Ascending aorta (tissue), 2 donors: ENCODE measurements at places on chromosomes 4 and X.

DNA sequence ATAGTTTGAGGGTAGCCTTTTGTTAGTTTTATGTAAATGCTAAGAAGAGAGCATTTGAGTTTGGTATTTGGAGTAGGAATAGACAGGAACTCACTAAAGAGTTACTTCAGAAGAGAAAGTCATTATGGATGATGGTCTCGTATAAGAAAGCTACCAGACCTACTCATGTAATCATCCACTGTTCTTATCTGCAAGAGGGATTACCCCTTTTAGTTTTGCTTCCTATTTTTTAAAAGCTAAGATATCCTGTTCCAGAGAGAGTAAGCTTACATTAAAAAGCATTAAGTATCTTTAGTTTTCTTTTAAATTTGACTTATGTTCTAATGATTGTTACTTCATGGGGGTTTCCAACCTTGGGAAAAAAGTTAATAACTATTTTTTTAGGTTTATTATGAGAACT, 12.5 kb upstream of the ART3 start:
- DNase-seq = no peak

- no peak for DNase-seq
Measured at GRCh38 chr4:4271912-4272311, 18.0 kb downstream of the LYAR start.

DNA sequence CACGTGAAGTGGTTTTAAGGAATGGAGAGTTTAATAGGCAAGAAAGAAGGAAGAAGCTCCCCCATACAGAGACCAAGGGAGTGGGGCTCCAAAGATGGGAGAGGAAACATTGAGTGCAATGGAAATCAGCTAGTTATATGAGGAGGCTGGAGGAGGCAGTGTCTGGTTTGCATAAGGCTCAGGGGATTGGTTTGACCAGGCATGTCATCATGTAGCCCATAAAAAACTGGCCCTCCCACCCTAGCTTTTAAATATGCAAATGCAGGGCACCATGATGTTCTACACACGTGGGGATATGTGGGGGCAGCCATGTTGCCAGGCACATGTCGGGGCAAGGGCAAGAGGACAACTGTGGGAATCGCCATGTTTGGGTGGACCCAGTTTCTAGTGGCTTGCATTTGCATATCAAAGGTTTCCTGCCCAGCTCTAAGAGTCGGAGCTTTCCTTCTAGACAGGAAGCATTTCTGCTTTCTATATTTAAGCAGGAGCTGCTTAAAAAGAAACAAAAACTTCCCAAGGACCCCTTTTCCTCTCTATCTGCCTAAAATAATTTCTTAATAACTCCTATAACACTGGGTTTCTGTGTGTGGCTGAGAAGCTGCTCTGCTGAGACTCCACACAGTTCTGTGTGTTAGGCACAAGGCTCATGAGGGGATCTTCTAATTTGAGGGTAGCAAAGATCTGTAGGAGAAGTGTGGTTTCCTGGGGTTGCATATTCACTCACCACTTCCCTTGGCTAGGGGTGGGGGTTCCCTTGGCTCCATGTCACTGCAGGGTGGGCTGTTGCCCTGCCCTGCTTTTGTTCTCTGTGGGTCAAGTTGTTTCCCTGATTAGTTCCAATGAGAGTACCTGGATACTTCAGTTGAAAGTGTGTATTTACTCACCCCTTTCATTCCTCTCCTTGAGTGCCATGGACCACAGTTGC, 113.5 kb downstream of the VSIG4 start:
- no peak for DNase-seq

- no peak for DNase-seq
Measured at GRCh38 chrX:7220121-7220520, 72.2 kb upstream of the PUDP start.

DNA sequence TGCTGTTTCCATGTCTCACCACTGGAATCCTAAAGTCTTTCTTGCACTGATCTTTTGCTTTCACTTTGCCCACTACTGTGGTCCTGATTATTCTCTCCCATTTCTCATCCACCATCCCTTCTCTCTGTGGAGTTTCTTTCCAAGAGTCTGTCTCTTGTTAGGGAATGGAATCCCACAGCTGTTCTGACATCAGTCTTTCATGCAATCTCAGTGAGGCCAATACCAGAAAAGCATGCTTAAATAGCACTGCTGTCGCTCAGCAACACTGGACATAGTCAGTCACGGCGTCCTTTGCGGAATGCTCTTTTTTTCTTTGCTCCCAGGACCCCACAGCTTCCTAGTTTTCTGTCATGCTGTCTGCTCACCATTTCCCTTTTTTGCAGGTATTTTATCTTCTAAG, 20.1 kb downstream of the SLITRK4 start:
- DNase-seq = no peak

DNA sequence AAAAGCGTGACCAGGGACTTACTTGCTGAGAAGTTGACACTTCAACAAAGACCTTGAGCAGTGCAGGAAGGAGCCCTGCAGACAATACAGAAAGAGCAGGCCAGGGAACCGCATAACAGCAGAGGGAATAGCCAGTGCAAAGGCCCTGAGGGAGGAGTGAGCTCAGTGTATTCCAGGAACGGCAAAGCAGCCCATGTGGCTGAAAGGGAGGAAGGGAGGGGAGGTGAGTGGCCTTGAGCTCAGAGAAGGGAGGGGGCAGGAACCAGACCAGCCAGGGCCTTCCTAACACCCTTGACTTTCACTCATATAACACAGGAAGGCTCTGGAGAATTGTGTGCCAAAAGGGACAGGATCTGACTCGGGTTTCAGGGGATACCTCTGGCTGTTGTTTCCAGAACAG, 112.2 kb downstream of the BCOR start:
- no peak for DNase-seq

GRCh38 chr4:156437666-156438065, 484.0 kb upstream of the CTSO start:
- DNase-seq = no peak

- no peak for DNase-seq
Measured at GRCh38 chr4:155999725-156000124, 46.1 kb upstream of the CTSO start.

DNA sequence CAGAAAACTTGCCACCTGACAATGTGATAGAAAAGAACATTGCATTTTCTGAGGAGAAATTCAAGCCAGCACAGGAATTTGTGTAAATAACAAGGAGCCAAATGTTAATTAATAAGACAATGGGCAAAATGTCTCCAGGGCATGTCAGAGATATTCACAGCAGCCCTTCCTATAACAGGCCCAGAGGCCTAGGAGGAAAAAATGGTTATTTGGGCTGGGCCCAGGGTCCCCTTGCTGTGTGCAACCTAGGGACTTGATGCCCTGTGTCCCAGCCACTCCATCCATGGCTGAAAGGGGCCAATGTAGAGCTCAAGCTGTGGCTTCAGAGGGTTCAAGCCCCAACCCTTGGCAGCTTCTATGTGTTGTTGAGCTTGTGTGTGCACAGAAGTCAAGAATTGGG, 55.5 kb upstream of the GABRG1 start:
- no peak for DNase-seq

DNA sequence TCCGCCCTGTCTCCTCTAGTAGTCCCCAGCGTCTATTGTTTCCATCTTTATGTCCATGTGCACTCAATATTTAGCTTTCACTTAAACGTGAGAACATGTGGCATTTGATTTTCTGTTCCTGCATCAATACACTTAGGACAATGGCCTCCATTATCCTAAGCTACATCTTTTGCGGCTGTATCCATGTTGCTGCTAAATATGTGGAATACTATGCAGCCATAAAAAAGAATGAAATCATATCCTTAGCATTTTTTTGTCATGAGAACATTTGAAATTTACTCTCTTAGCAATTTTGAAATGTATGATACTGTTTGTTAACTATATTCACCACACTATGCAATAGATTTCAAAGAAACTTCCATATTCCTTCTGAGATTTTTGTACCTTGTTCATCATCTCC, 19.8 kb upstream of the CD38 start:
- no peak for DNase-seq

GRCh38 chr4:24713604-24714003, 81.8 kb upstream of the SOD3 start:
- DNase-seq = no peak

DNA sequence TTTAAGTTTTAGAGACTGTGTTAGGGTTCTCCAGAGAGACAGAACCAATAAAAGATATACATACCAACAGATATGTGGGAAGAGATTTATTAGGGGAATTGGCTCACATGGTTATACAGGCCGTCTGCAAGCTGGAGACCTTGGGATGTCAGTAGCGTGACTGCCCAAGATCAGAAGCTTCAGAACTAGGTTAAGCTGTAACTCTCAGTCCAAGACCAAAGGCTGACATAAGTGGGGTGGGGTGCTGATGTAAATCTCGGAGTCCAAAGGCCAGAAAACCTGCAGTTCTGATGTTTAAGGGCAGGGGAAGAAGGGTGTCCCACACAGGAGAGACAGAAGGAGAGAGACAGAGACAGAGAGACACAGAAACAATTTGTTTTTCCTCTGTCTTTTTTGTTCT, 10.5 kb downstream of the CLDN34 start:
- DNase-seq = no peak

DNA sequence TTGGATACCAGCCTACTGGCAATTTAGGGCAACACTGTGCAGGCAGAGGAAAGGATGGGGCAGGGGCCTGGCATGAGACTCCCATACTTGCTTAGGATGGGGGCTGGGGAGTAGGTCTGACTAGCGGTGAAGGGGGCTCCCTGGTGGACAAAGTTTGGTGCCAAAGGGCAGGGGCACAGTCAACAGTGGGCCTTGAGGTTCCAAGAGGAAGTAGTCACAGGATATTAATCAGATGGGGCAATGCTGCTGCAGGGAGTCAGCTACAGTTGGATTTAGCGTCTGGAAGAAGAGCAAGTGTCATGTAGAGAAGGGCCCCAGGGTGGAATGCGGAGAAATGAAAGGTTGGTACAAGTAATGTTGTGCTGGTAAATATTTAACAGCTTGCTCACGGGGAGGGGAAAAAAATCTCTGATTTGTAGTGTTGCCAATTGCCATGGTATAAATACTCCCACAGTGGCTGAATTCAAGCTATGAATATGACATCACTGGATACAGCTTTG, 139.4 kb downstream of the PJA1 start:
- no peak for DNase-seq

DNA sequence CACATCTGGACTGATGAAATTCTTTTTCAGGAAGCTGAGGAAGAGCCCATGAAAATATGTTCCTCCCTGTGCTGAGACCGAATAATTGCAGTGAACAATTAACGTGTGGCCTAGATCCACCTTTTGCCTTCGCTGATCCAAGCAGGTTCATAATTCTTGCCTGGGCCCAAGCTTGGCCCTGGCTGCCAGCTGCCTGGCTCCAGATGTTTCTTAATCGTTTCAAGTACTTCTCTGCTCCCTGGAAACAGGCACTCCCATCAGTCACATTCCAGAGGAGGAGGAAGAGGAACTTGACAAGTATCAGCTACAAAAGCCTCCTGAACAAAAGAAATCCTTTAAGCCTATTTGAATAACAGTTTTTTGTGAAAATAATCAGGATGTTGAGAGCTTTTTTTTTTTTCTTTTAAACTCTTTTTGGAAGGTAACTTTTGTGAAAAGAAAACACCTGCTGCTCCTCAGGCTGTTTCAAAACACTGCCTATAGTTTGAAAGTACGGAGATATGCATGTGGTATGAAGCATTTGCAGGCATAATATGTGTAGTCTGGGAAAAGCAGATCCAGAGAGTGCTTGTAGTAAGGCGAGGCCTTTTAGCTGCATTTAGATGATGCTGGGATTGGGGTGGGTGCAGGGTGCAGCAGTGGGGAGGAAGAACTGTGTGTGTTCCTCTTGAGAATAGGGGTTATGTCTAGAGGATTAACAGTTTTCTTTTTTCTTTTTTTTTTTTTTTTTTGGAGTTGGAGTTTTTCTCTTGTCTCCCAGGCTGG, 154.4 kb downstream of the PTTG2 start:
- DNase-seq = no peak

GRCh38 chr4:3708103-3708510, 58.1 kb upstream of the ADRA2C start:
- DNase-seq = peak; percentile 94

DNA sequence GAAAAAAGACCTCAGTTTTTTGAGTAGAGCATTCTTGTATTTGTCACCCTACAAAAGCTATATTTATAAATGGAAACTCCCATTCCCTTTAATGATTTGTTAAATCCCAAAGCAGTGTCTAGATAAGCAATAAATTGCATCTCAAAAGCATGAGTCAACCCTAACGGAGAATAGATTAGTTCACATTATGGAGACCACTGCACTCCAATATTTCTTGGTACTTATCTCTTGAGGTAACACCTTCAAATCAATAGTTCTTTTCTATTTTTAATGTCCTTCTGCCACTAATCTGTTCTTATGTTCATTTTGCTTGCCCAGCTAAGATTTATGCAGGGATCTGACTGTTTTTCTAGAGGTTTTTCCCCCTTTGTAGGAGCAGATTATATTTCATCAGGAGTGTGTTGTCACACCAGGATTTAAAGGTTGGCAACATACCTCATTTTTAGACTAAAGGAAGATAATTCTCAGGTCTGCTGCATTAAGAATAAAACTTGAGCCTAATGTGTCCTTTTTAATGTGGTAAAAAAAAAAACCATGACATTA, 91.4 kb upstream of the ADGRG2 start:
- no peak for DNase-seq

- DNase-seq = no peak
Measured at GRCh38 chr4:93334003-93334402, 494.6 kb upstream of the ATOH1 start.

GRCh38 chr4:27018910-27019309, 158.3 kb downstream of the STIM2 start:
- DNase-seq = no peak

DNA sequence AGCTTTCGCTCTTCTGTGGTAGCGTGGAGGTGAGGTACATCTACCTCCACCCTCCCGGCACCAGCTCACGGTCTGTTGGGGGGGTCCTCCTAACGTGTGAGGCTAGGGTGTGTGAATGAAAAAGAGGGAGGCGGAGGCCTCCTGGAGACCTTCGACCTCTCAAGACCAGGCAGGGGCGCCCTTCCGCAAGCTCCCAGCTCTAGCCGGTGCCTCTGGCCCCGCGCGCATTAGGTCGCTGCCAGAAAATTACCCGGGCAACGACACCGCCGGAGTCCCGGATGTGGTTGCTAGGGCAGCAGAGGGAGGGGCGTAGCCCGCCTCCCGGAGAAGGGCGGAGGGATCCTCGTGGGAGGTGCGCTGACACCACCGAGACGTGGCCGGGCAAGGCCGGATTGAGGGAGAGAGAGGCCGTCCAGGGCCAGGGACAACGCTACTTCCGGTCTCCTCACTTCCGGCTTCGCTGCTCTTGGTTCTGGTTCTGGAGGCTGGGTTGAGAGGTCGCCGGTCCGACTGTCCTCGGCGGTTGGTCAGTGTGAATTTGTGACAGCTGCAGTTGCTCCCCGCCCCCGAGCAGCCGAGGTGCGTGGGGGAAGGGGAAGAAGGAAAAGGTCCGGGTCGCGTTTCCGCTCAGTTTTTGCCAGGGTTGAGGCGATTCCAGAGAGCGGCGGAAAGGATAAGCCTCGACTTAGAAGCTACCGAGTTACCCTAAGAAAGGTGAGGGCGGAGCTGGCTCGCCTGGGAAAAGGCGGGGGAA, at the start of the genes ARFIP1 and TIGD4:
Gene ARFIP1, plus strand, starts transcription at position 442 of the 754 bp plus-strand sequence. CDS start 49,680 bp downstream, outside the sequence.
Gene TIGD4, minus strand, starts transcription at position 218 of the 754 bp plus-strand sequence. CDS start 8,726 bp downstream, outside the sequence.
- DNase-seq = peak; percentile 86
